Urothelium cell line (cell line): ENCODE measurements at places on chromosomes 16 and 17.

GRCh38 chr17:80999536-81000333, 8.1 kb downstream of the CHMP6 start:
- DNase-seq = no peak

- peak; percentile 7 for DNase-seq
Measured at GRCh38 chr17:54883939-54884338, 16.7 kb upstream of the TOM1L1 start.

- DNase-seq = no peak
Measured at GRCh38 chr17:792277-792676, 10.1 kb downstream of the MRM3 start.

- no peak for DNase-seq
Measured at GRCh38 chr16:50509521-50510341, 38.5 kb upstream of the NKD1 start.

- DNase-seq = no peak
Measured at GRCh38 chr16:14307527-14308367, 236.6 kb downstream of the MRTFB start.
